ENCODE measurements at places on chromosomes 7 and 10.

DNA sequence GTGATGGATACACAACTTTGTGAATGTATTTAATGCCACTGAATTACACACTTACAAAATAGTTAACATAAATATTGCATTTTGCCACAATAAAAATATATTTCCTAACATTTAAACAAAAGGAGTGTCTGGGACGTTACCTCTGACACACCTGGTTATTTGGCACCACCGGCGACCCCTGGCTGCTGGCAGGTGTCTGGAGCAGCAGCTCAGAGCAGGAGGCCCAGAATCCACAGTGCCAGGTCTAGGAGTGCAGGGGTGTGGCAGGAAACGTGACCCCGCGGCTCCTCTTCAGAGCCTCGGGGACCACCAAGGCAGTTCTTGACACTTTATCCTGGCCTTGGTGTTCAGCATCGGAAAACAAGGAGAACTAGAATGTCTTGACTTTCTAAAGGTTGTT lies 46.3 kb downstream of the MGMT start:
- no peak for DNase-seq

GRCh38 chr7:44274623-44274975 lies 50.8 kb downstream of the CAMK2B start:
- no peak for DNase-seq

DNA sequence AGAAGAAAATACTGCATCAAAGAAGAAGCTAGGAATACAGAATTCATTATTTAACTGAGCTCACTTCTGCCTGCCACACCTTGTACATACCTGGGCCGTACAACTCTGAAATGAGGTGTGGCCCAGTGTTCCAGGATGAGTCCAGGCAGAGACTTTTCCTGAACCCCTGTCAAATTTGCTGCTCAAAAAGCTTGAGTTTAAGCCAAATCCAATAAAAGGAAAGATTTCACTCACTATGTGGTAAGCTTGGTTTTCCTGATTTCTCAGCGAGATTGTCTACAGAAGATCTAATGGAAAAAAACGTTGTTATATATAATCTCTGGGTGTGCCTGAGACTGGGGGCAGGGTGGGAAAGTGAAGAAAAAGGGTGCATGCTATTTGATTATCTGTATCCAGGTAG lies 72.1 kb upstream of the EGFR start:
- DNase-seq, result no peak

GRCh38 chr10:92760609-92761008 lies 70.9 kb downstream of the HHEX start:
- no peak for DNase-seq

GRCh38 chr7:80307227-80307856 lies 172.7 kb downstream of the GNAI1 start:
- DNase-seq, result no peak

- DNase-seq, result no peak
Measured at GRCh38 chr7:44290252-44290620, 35.2 kb downstream of the CAMK2B start.

GRCh38 chr10:71613261-71613777 lies 106.3 kb downstream of the C10orf105 start:
- DNase-seq, result no peak

- no peak for DNase-seq
Measured at GRCh38 chr10:36943544-36943943, 181.9 kb upstream of the ANKRD30A start.

DNA sequence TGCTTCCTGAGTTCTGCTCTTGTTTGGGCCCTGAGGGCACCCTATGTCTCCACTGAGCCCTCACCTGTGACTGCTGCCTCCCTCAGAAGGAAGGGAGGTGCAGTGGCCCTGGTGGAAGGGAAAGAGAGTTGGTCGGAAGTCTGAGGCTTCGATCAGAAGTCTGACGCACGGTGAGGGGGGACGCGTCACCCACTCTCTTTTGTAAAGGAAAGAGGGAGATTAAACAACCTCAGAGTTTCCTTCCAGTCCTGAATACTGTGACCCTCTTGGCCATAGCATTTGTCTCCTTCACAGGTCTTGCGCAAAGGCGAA lies 31.4 kb upstream of the TRIM8 start:
- no peak for DNase-seq

GRCh38 chr7:156842740-156843140 lies 50.2 kb downstream of the LMBR1 start:
- no peak for DNase-seq

- no peak for DNase-seq
Measured at GRCh38 chr7:140156460-140157080, 20.2 kb downstream of the KDM7A start.

DNA sequence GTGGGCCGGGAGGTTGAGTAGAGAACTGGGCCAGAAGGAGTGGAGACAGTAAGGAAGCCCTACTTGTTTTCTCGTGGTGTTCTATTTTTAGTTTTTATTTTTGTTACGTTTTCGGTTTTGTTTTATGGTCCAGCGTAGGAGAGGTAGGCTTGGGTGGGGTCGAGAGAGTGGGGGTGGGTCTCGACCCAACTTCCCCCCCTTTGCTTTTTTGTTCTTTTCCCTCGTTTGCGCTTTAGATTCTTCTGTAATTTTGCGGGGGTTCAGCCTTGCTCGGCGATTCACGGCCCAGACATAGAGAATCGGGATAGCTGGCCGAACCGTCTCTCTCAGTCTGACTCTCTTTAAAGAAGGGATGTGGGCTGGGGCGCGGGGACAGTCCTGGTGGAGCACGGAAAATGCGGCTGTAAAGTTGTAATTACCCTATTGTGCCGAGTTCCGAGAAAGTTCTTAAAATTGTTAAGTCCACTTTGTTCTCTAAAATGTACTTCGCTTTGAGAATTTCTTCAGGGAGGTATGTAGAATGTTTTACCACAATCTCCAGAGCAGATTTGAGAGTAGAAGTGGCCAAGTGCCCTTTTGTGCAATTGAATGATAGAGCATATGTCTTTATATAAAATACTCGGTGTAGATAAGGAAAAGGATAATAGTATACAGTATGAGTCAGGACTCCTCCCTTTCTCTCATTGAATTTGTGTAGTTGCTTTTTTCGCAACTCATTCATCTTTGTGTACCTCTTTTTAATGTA lies 816 bp downstream of the DMTF1 start:
- DNase-seq, result no peak

DNA sequence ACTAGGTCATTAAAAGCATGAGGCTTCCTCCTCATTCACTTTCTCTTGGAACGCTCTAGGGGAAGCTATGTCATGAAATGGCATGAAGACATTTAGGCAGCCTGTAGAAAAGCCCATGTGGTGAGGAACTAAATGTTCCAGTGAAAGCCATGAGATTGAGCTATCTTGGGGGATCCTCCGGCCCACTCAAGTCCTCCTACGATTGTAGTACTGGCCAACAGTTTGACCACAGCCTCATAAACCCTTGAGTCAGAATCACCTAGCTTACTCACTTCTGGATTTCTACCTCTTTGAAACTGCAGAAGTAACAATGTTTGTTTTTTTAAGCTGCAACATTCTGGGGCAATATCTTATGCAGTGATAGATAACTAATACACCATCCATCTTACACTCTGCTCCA lies 605.1 kb downstream of the SORCS1 start:
- DNase-seq, result no peak

DNA sequence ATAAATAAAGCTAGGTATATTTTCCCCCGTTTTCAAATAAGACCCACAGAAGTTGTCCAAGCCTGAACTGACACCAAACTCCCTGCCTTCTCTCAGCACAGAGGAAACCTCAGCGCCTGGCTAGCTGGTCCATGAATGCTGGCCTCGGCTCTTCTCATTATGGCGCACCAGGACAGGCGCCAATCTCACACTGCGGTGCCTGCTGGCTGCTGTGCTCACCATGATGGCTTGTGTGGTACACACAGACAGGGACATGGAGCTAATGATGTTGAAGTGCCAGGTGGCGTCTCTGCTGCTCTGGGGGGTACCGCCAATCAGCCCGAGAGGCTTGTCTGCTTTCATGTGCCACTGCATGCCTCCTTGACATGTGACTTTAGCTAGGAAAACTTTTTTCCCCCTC lies 43.2 kb upstream of the USP6NL start:
- no peak for DNase-seq

- no peak for DNase-seq
Measured at GRCh38 chr7:16345979-16346958, 75.1 kb downstream of the CRPPA start.

DNA sequence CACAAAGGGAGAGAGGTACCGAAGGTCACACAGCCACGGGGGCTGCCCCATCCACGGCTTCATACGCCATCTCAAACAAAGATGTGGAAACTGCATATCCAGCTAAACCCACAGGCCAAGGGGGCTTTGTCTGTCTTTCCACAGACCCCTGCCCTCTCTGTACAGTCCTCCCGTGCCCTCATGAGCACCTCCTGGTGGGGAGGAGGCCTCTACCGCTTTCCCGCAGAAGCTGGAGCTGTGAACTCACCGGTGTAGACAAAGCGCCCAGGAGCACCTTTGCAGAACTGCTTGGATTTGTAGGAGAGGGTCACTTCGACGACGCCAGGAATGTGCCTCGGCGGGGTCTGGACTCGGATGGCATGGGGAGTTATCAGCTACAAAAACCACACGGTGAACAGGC lies 97.2 kb downstream of the EBF3 start:
- DNase-seq, result no peak

DNA sequence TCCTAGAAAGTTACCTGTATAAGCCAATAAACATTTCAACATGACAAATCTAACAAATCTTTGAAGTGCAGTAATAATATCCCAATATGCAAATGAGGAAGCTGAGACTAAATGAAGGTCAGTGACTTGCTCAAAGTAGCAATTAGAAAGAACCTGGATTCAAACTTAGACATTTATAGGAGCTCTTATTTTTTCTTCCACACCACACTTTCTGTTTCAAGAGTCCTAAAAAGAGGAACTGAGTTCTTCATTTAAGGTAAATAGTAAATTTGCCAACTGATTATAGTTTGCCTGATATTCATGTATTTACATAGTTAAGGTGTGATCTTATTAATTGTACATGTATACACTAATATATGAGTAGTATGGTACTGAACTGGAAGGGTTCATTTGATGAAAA lies 44.0 kb downstream of the KLHDC10 start:
- DNase-seq, result no peak

- DNase-seq, result no peak
Measured at GRCh38 chr10:89351412-89351779, 23.6 kb downstream of the IFIT3 start.

GRCh38 chr7:96407427-96407826 lies 85.5 kb upstream of the SLC25A13 start:
- DNase-seq, result no peak

DNA sequence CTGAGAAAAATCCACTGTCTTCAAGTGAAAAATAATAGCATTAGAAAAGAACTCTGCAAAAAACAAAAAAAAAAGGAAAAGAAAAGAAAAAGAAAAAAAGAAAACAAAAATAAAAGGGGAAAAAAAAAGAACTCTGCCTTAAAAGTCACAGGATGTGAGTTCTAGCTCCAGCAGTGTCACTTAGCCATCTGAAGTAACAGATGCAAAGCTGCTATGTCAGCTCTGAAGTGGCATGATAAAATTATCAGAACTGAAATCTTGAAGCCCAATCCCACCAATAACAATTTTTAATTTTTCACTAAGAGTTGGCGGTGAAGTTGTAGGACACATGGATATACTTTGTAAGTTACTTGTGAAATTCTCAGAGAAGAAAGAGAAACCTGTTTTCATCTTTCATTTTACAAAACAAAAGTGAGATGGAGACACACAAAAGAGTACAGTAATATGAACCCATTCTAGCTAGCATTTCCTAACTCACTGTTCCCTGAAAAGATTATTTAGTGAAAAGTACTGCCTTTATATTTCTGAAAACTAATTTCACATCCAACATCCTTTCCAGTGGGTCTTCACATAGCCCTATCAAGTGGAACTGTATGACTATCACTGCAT lies 103.5 kb downstream of the ELAPOR2 start:
- DNase-seq, result no peak

GRCh38 chr7:140425718-140426117 lies 21.9 kb downstream of the RAB19 start:
- DNase-seq, result no peak

GRCh38 chr7:159091041-159091440 lies 53.6 kb downstream of the VIPR2 start:
- DNase-seq, result no peak

GRCh38 chr10:85623758-85624157 lies 742.8 kb downstream of the GRID1 start:
- no peak for DNase-seq

GRCh38 chr7:149404825-149405224 lies 56.0 kb downstream of the ZNF777 start:
- no peak for DNase-seq

DNA sequence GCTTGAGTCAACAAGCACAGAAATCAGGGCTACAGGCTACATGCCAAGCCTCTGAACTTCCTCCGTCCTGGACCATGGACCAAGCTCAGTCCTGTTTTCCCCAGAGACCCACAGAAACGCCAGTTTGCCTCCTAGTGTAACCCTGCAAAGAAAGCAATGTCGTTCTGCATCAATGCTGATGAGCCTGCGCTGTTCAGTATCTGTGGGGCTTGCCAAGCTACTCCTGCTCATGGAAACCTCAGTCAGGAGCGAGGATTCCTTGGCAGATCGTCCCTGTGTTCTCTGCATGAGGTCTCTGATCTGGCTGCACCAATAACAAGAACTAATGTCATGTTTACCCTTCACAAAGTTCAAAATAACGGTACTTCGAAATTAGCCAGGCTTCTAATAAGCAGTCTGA lies 495.5 kb upstream of the C7orf33 start:
- no peak for DNase-seq

DNA sequence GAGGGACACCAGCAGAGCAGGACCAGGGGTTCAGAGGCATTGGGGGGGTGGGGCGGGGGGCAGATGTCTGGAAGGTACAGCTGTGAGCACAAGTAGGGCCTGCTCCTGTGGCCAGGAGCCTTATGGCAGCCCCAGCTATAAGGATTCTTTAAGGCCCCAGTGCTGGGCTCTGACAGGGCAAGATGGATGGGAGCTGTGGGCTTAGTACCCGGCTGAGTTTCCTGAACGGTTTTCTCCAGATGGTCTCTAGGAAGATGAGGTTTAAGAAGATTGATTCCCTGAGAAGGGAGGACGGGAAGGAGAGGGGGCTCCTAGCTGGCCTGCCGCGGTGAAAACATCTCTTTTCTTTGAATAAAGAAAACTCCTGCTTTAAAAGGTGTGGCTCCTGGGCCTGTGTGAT lies 30.1 kb upstream of the COMTD1 start:
- DNase-seq, result no peak

- no peak for DNase-seq
Measured at GRCh38 chr10:555682-556350, 133.7 kb downstream of the DIP2C start.

- no peak for DNase-seq
Measured at GRCh38 chr10:126689461-126689994, 19.0 kb upstream of the C10orf90 start.

DNA sequence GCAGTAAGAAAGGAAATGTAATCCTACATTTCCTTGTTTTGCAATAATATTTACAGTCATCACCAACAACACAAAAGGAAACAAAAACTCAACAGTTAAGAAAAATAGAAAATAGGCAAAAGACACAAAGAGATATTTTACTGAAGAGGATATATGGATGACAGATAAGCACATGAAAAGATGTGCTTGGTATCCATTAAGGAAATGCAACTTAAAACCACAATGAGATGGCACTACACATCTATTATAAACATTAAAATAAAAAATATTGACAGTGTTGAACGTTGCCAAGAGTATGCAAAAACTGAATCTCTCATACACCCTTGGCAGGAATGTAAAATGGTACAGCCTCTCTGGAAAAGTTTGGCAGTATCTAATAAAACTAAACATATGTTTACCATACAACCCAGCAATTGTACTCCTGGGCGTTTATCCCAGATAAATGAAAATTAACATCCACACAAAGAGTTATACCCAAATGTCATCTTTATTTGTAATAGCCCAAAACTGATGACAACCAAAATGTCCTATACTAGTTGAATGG lies 5.4 kb downstream of the CEP41 start:
- no peak for DNase-seq

GRCh38 chr7:155206318-155207020 lies 91.2 kb upstream of the INSIG1 start:
- DNase-seq, result no peak
